ENCODE measurements at places on chromosomes 2 and 18. TPM values are rescaled to one million over a fixed set of nuclear protein-coding genes. Genes with fewer than 3 reads are reported as not detected.

Gene CD28
- 5.5 TPM for total RNA-seq

Gene SPC25
- 8.2 TPM for total RNA-seq

Gene ITGAV
- total RNA-seq = 106 TPM

Gene DYSF
- total RNA-seq = 23.2 TPM

Gene THSD7B
- 8.1 TPM for total RNA-seq

Gene AGXT
- total RNA-seq = 0.10 TPM

Gene CCDC195
- total RNA-seq = not detected

Gene GALNT3
- total RNA-seq = 20.3 TPM

Gene TRIM54
- 6.0 TPM for total RNA-seq

Gene KCNG2
- 0.49 TPM for total RNA-seq

Gene ADCYAP1
- 3.4 TPM for total RNA-seq

Gene EGR4
- 0.10 TPM for total RNA-seq

Gene CMPK2
- total RNA-seq = 3.1 TPM

Gene KCNK3
- total RNA-seq = 0.49 TPM

Gene IL1RL1
- total RNA-seq = 8.7 TPM

Gene RGPD4
- total RNA-seq = not detected

Gene HOXD1
- total RNA-seq = 0.30 TPM

Gene CENPA
- total RNA-seq = 4.1 TPM

Gene TEKT4
- total RNA-seq = not detected

Gene EIPR1
- total RNA-seq = 14.2 TPM

Gene CRYGD
- total RNA-seq = not detected

Gene EHD3
- total RNA-seq = 3.7 TPM

Gene ALK
- total RNA-seq = 0.10 TPM

Gene EFEMP1
- total RNA-seq = 68.7 TPM

Gene RESP18
- total RNA-seq = not detected

Gene POMC
- 3.6 TPM for total RNA-seq

Gene MC5R
- total RNA-seq = not detected

Gene CKAP2L
- total RNA-seq = 6.0 TPM

Gene C2orf78
- not detected for total RNA-seq

Gene BOLL
- total RNA-seq = 0.10 TPM

Gene TMEM182
- total RNA-seq = 32.6 TPM

Gene PLCD4
- total RNA-seq = 2.8 TPM

Gene PLEKHB2
- 39.9 TPM for total RNA-seq

Gene IL36RN
- total RNA-seq = 10.9 TPM

Gene COBLL1
- 25.9 TPM for total RNA-seq
